ENCODE measurements at places on chromosomes 7 and 10.

- peak; percentile 74 for DNase-seq
Observed at GRCh38 chr10:100341953-100342626, 4.9 kb upstream of the SCD start.

DNA sequence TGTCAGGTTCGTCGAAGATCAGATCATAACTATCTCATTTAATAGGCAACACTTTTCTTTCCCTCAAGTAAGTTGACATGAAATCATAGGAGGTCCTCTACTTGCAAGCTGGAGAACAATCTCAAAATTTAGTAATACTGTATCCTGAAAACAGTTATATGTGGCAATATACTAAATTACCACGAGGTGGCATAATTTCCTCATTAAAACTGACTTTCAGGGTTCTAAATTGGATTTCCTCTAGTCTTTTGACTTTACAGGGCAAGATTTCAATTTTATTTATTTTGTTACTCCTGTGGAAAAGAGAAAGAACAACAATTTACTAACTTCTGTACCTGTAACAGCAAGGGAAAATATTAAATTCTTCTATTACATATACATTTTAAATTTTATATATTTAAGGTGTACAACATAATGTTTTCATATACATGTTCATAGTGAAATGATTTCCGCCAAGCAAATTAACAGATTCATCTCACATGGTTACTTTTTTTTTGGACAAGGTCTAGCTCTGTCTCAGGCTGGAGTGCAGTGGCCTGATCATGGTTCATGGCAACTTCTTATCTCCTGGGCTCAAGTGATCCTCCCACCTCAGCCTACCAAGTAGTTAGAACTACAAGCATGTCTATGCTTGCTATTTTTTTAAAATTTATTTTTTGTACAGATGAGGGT, 53.4 kb upstream of the CYP2C18 start:
- peak; percentile 44 for DNase-seq

DNA sequence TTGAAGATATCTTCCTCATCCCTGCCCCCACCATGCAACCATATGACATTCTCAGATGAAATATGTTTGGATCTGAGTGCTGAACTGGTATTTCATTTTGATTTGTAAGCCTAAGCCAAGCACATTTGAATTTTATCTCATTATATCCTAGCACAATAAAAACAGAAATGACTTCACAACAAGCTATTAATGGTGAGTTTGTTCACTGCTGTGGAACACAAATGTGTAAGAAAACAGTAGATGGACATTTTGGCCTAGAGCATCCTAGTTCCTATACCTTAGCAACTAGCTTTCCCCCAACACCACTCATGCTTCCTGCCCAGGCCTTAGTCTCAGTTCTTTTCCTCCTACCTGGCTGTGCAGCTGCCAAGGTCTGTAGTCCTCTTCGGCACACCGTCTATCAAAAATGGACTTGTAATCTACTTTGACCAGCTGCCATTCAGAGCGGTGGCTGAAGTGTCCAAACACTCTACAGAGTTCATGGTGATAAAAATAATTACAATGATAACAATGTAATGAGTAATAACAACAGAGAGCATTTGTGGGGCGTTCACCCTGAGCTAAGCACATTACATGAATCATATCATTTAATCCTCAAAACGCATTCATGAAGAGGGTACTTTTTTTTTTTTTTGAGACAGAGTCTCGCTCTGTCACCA, 491.9 kb downstream of the SORCS1 start:
- no peak for DNase-seq

DNA sequence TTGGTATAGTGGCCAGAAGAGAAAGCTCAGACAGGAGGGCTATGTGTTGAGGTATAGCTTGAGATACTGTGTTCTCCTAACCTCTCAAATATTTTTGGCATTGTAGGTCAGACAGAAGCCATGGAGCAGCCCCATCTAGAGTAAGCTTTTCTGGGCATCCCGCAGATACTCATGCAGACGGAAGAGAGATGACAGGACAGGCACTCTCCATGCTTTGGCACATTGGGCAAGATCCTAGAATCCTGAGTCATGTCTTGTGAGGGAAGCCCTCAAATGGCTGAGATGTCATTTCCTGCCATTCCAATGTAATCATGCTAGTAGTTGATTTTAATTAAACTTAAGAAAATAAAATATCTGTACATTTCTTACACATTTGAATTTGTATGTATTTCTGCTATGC, 16.8 kb upstream of the KIF20B start:
- peak; percentile 58 for DNase-seq

- peak; percentile 89 for DNase-seq
Observed at GRCh38 chr7:33250421-33250871, 121.1 kb downstream of the BBS9 start.

GRCh38 chr10:13939391-13939790, 352.6 kb downstream of the PRPF18 start:
- peak; percentile 58 for DNase-seq

DNA sequence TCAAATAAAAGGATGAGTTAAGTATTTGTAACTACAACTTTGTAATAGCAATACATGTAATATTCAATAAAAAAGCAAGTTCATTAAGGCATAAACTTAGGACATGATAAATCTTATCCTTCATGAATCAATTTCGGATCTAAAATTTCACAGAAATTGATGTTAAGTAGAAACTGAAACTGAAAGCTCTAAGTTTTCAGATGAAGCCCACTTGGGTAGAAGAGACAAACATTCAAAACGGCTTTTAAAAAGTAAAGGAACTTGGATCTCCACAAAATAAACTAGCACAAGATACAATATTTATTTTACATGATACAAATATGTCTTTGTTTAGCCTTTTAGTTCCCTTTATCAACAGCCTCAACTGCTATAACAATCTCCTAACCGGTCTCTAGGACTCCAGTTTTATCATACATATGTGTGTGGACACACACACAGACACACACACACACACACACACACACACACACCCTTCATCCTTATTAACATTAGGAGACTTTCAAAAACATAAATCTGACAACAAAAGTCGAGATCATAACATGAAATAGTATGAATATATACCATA, 83.7 kb downstream of the USP6NL start:
- DNase-seq = no peak

DNA sequence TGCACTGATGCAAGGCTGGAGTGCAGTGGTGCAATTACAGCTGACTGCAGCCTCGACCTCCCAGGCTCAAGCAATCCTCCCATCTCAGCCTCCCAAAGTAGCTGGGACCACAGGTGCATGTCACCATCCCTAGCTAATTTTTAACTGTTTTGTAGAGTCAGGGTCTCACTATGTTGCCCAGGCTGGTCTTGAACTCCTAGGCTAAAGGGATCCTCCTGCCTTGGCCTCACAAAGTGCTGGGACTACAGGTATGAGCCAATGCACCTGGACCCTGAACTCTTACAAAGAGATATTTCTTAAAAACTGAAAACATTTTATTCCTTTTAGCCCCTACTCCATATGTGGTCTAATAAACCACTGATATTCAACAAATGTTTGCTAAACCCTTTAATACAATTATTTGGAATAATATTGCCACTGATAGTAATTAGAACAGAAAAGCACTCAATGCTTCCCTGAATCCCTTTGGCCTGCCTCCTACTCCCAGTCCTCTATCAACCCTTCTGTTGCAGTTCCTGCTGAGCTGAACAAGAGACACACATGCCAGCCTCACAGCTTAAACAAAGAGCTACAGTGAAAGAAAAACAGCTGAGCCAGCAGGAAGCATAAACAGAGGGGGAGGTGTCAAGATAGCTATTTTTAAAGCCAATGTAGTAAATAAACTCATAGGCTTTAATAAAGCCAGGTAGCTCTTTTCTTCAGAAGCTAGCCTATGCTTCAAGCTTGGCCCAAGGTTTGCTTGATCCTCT, 7.0 kb upstream of the GNAI1 start:
- no peak for DNase-seq

DNA sequence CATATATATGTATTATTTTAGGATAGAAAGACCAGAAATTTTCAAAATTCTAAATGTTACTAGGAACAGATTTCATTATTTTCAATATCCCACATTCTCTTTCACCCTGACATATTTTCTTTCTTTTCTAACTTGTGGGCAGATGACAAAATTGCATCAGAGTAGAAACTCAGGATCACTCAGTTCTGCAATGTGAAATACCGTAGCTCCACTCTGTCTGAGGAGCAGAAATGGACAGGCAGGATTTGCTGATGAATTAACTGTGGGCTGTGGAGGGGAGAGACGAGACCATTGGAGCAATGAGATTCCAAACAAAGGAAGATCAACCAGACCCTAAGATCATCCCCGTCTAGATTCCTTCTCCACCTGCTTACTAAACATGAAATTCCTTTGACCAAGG, 37.0 kb upstream of the SVOPL start:
- DNase-seq = no peak

- DNase-seq = peak; percentile 22
Observed at GRCh38 chr7:116614499-116615262, 57.3 kb upstream of the MET start.

- DNase-seq = no peak
Observed at GRCh38 chr7:69911337-69911736, 313.1 kb downstream of the AUTS2 start.

DNA sequence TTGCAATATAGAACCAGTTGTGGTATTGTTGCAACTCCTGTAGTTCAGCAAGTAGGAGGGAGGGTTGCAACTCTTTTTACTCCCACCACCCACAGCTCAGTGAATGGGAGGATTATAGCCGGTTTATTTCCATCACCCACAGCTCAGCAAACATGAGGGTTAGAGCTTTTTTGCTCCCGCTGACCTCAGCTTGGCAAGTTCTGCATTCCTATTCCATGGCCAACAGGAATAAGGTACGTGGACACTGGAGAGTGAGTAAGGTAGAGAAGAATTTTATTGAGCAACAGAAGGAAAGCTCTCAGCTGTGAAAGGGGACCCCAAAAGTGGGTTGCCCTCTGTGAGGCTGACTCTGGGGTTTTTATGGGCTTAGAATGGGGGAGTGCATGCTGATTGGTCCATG, 167.1 kb upstream of the SMIM30 start:
- no peak for DNase-seq

- no peak for DNase-seq
Observed at GRCh38 chr7:74439541-74439940, 14.2 kb upstream of the GTF2IRD1 start.

DNA sequence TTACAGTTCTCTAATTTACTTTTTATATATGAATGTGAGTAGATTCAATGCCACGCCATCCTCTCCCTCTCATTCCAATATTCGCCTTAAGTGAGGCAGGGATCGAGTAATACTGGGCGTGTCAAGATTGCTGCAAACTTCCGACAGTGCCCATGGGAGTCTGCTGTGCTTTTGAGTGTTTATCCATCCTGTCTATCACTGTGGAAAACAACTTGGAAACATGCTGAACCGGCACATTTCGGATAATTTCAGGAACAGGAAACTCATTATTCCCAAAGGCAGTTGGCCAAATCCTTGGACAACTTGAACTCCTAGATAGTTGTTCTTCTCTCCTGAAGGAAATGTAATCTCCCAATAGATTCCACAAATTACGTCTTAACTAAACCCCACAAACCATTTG, 28.5 kb downstream of the PIP4K2A start:
- DNase-seq = peak; percentile 22

- DNase-seq = peak; percentile 24
Observed at GRCh38 chr10:117362313-117362712, 12.9 kb downstream of the PDZD8 start.

Data from fibroblast of pulmonary artery (primary cell).